ENCODE measurements at places on chromosomes 6 and 20.

DNA sequence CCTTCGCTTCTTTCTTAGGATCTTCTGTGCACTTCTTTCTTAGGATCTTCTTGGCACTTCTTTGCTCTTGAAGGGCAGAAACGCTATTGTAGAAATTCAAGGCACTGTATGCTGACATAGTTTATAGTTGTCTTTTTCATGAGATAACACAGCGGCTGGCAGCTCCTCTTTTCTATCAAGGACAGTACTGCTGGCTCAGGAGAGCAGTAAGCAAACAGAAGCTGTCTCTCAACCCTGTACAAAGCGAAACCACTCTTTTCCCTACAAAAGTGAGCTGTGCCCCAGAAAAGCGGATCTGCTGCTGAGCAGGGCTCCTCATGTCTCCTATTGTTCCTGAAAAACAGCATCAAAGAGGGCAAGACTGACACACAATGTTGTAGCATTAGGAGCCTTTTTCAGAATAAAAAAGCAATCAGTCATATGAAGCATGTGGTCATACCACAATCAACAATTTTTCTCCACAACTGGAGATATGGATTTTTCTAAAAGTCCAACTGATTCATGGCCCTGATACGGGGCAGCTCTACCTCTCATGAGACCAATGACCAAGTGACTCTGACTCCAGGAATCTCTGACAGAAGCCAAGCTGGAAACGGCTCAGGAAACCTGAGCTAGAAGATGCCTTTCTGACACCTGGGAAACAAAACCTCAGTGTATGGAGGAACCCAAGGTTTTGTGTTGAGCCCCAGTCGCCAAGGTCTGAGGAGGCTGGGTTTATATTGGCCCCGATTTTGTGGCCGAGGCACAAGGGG is 255.9 kb downstream of the ESR1 start:
- no peak for DNase-seq

- no peak for DNase-seq
Observed at GRCh38 chr6:110882824-110883554, 8.4 kb downstream of the AMD1 start.

DNA sequence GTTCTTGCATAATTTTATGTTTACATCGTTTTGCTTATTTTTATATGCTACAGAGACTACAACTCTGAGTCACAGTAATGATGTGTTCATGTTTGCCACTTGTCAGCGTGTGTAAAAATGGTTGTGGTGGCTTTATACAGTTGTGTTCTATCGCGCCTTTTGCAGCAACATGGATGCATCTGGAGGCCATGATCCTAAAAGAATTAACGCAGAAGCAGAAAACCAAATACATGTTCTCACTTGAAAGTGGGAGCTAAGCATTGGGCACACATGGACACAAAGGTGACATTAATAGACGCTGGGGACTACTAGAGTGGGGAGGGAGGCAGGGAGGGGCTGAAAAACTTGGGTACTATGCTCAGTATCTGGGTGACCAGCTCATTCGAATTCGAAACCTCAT is 996 bp upstream of the SEC23B start:
- DNase-seq, result peak; percentile 90

DNA sequence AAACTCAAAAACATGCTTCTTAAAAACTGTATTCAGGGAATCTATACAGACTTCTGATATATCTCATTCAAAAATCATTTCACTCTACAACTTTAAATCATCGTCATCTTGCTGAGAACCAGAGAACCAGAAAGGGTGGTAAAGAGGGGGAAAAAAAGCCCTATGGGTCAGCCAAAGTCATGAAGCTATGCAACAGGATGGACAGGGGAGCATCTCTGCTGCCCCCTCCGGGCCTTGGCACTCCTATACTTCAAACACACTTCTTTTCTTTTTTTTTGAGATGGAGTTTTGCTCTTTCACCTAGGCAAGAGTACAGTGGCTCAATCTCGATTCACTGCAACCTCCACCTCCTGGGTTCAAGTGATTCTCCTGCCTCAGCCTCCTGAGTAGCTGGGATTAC is 73.5 kb upstream of the NFATC2 start:
- no peak for DNase-seq

DNA sequence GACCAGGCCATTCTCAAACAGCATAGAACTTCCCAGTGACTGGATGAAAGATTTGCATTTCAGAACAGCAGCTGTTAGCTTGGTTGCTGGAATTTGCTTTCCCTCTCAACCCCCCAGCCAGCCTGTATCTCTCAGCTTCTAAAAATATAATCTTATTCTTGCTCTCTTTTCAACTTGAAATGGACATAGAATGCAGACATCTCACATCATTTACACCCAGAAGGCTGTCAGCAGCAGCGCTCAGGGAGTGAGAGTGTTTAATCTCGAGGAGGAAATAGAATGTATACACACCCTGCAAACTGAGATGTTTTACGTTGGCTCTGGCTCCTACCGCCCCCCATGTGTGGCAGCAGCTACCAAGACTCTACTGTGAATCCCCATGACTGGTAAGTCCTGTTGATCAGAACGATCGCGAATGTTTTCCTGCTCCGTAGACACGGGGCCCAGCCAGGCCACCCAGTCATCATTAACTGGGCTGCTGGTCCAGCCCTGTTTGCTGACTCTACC is 163.4 kb upstream of the SLC24A3 start:
- DNase-seq, result no peak

- no peak for DNase-seq
Observed at GRCh38 chr6:17432356-17432755, 39.0 kb downstream of the CAP2 start.

GRCh38 chr20:30487947-30488926 is 769.2 kb upstream of the DEFB115 start:
- no peak for DNase-seq

DNA sequence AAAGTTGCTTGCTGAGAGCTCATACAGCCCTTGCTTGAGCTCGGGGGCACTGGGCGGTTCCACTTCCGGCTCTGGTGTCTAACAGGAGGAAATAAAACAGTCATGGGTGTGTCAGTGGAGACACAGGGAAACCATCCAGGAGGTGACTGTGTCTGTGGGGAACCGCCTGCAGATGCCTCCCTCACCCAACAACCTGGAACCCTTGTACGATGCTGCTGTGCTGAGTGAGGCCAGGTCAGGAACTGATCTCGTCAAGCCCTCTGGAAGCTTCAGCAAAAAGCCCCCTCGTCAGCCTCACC is 15.5 kb downstream of the TXNDC5 start:
- DNase-seq, result no peak

- no peak for DNase-seq
Observed at GRCh38 chr6:56199956-56200355, 47.4 kb downstream of the COL21A1 start.

DNA sequence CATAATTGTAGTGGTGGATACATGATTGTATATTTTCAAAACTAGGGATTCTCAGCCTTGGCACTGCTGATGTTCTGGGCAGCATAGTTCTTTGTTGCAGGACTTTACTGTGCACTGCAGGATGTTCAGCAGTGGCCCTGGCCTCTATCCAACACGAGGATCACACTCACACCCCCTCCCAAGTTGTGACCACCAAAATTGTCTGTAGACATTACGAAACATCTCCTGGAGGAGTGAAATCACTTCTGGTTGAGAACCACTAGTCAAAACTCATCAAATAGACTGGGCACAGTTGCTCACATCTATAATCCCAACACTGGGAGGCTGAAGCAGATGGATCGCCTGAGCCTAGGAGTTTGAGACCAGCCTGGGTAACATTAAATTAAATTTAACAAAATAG is 123.1 kb upstream of the CDYL start:
- no peak for DNase-seq

DNA sequence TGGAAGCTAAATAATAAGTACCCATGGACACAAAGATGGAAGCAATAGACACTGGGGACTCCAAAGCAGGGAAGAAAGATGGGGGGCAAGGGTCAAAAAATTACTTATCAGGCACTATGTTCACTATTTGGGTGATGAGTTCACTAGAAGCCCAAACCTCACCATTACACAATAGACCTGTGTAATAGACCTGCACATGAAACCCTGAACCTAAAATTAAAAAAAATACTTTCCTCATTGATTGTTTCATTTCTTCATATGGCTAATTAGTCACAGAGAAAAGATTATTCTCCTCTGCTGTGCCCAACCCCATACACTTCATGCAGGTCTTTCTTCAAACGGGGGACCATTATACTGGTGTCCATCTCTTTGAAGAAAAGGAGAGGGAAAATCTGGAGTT is 213.0 kb upstream of the DTNBP1 start:
- no peak for DNase-seq

- DNase-seq, result no peak
Observed at GRCh38 chr20:62370807-62371587, 3.9 kb upstream of the LAMA5 start.

GRCh38 chr6:170026751-170027646 is 263.9 kb downstream of the DLL1 start:
- no peak for DNase-seq

- peak; percentile 2 for DNase-seq
Observed at GRCh38 chr20:61896058-61896961, 169.4 kb downstream of the TAF4 start.

DNA sequence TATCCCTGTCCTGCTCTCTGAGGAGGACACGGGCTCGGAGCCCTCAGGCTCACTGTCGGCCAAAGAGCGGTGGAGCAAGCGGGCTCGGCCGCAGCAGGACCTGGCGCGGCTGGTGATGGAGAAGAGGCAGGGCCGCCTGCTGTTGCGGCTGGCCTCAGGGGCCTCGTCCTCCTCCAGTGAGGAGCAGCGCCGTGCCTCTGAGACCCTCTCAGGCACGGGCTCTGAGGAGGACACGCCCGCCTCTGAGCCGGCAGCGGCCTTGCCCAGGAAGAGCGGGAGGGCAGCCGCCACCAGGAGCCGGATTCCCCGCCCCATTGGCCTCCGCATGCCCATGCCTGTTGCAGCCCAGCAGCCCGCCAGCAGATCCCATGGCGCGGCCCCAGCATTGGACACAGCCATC is 14.2 kb upstream of the SLC22A7 start:
- DNase-seq, result no peak

DNA sequence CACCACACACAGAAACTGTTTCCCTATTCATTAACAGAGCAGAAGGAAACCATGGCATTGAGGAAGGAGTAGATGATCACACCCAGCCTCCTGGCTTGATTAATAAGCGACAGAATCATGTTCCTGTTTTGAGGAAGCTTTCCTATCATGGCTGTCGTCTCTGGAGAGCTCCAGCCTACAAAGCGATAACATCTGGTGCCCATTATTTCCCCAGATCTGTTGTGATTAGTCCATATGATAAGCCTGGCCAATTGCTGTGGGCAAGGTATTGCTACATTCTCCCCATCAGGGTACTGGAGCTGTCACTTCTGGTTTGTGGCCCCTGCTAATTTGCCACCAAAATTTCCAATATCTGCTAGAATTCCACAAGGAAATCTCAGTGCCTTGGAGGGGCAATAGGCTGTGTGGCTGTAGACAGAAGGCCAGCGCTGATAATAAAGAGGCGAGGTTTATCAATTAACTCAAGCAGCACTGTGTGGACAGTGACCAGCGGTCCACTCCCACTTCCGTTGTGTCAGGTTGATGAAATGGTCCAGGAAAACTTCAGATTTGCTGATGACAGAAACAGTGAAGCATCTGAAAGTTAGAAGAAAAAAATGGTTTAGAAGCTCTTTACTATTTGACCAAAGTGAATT is 66.4 kb downstream of the OLIG3 start:
- DNase-seq, result no peak

Measured in NCI-H510A treated with DMSO at 0.1 percent for 48 hours (cell line).